Fibroblast of the conjunctiva (primary cell): ENCODE measurements at places on chromosomes 13 and 19.

DNA sequence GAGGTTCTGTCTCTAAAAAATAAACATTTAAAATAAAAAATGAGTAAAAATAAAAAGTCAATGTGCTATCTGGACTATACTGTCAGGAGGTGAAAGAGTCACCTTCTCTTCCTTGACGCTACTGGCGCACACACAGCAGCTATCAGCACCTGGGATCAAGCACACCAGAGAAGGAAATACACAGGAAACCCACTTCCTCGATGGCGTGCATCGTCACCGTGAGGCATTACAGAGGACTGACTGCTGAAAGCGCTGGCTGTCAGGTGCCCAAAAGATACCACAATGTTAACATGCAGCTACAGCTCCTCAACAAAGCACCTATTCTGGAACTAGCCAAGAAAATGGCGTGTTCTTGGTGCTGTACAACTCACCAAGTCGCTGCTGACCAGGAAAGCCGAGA lies 6.1 kb downstream of the SLC35E1 start:
- DNase-seq, result no peak

DNA sequence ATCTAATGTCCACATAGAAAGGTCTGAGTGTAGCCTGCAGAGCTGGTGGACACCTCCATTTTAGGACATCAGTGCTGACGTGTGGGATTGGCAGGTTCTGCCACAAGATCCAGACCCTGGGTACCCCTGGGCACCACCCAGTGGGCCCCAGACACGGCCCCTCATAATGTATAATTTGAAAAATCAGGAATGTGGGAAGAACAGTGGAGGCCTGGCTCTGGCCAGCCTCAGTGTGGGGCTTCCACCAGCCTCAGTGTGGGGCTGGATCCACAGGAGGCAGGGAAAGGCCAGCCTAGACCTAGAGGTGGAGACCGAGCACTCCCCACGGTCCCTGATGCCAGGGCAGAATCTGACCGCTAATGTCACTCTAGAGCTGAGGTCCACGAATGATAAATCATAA lies 150.7 kb upstream of the SOX1 start:
- DNase-seq, result no peak

DNA sequence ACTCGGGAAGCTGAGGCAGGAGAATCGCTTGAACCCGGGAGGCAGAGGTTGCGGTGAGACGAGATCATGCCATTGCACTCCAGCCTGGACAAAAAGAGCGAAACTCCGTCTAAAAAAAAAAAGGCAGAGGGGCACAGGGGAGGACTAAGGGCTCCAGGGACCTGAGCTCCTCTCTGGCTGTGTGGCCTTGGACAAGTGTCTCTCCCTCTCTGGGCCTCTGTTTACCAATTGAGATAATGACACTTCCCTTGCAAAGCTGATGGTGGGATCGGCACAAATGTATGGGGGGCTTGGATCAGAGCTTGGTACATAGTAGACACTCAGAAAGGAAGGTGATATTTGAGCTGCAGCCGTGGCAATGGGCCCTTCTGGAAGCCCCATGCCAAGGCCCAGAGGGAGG lies 11.4 kb upstream of the SPACA4 start:
- no peak for DNase-seq

DNA sequence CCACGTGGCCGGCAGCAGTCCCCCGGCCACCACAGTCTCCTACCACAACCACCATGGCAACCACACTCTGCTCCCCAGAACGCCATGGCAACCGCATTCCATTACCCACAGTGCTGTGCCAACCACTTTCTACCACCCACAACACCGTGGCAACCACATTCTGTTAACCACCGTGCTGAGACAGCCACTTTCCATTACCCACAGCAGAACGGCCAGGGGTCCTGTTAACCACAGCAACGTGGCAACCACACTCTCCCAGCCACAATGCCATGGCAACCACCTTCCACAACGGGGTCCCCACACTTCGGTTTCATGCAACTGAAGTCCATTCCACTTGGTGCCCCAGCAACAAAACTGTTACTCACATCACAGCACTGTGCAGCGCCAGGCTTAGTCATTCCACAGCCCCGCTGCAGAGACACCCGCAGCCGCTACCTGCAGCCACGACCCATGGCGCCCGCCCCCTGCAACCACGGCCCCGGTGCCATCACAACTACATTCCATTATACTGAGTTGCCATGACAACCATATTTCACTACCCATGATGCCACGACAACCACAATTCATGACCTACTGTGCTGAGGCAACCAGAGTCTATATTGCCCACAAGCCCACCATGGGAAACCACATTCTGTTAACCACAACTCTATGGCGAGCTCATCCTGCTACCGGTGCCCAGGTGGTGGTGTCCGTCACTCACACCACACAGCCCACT lies 10.0 kb downstream of the DPF1 start:
- no peak for DNase-seq

DNA sequence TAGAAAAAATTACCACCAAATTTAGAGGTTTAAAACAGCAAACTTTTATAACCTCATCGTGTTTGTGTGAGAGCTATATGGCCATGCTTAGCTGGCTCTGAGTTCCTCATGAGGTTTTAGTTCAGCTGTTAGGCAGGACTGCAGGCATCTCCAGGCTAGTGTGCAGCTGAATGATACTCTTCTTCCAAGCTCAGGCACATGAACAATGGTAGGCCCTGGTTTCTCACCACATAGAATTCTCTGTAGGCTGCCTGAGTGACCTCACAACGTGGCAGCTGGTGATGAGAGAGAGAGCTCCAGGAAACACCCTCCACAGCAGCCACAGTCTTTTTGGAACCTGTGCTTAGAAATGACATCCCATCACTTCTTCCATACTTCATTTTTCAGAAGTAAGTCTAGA lies 540.6 kb upstream of the MIR17HG start:
- DNase-seq, result no peak

DNA sequence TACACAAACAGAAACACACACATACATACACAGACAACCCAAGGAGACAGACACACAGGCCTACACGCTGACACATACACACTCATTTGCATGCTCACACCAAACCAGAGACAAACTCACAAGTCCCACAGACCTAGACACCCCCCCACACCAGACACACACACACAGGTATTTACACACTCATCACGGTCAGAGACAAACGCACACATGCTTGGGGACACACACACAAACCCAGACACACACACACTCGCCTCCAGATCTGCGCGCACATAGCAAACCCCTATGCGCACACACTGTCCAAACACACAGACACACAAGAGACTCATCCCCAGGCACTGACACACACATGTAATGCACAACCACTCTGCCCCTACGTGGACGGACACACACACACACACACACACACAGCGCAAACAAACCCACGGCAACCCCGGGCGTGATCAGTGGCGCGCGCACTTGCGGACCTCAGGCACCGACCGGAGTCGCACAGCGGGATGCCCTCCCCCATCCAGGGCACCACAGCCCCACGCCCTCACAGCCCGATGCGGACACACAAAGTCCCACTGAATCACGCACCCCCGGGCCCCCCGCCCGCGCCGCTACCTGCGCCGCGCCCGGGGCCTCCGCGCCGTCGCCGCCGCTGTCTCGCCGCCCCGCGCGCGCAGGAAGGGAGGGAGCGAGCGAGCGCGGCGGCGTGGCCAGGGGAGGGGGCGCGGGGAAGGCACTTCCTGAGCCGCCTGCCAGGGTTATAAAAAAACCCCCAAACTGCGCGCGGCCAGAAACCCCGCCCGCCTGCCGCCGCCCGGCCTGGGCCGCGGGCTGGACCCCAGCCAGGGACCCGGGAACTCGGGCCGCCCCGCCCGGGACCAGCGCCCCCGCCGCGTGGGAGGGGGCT lies at the start of gene ADAMTS10:
ADAMTS10 (minus strand) TSS at position 675 of the 895 bp plus-strand sequence. CDS start 5,005 bp downstream, outside the sequence.
- no peak for DNase-seq

- DNase-seq, result no peak
Observed at GRCh38 chr19:4319067-4319718, 14.8 kb downstream of the FSD1 start.

- no peak for DNase-seq
Observed at GRCh38 chr19:12205296-12205695, 42.4 kb downstream of the ZNF136 start.

DNA sequence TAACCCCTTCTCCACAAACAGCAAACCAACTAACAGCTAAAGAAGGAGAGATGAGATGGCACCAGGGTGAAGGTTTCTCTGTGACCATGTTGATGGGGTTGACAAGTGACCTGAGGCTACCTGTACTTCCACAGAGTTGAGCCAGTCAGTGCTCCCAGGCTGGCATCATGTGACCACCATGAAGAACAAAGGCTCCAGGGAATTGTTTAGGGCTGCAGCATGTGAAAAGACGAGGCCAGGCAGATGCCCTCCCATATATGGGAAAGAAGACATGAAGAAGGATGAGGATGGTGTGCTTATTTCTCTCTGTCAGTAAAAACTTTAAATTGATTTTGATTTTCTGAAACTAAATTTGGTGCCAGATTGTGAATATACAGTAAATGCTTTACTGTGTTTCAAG lies 220.6 kb downstream of the OLFM4 start:
- no peak for DNase-seq

DNA sequence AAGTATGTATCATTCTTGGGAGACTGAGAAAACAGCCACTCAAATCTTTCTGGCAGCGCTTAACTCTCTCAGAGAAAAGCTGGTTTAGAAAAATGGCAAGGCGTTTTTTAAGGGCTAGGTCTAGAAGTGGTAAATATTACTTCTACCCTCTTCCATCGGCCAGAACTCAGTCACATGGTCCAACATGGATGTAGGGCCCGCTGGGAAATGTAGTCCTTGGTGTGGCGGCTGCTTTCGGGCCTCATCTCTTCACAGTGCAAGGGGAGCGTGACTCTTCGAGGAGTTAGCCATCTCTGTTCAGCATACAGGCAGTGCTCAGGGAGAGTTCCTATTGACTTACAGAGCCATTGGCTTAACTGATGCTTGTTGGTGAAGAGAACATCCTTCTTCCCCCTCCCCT lies 6.3 kb downstream of the VSTM2B start:
- DNase-seq, result no peak

DNA sequence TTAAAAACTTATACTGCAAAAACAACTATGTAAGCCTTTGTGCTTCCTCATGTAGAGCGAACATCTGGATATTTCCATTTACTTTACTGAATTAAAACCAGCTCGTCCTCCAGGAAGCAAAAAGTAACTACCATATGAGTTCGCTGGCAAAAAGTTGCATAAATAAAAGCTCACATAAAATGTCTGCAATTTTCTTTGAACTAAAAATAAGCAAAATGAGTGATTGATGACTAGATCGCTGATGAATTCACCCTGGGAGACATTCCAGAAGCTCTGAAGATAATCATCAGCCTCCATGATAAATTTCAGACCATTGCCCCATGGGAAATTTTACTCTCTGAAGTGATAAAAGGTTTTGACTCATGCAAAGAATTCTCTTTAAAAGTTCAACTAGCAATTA lies 67.3 kb upstream of the SACS start:
- peak; percentile 64 for DNase-seq

- DNase-seq, result no peak
Observed at GRCh38 chr13:19681517-19681916, 48.1 kb downstream of the MPHOSPH8 start.

DNA sequence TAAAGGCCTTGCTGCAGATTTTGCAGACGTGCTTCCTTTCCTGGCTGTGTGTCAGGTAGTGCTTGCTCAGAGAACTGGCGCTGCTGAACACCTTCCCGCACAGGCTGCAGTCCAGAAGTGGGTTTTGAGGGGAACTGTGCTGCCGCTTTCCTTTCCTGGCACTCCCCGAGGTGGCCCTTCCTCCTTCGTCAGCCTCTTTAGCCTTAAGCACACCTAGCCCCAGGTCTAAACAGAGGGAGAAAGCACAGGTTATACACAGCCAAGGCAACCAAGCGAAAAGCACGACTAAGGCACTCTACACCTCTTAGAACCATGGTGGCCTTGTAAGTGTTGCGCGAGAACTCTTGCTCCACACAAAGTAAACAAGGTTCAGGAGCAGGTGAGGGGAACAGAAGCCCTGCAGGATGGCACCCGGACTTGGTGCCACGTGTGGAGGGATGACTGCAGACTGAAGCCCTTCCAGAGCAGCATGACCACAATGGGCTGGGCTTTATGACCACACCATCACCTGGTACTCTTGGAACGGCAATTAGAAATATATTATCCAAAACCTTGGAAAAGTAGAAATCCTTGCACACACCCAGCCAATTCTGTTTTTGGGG lies 23.6 kb downstream of the ZNF541 start:
- DNase-seq, result no peak

DNA sequence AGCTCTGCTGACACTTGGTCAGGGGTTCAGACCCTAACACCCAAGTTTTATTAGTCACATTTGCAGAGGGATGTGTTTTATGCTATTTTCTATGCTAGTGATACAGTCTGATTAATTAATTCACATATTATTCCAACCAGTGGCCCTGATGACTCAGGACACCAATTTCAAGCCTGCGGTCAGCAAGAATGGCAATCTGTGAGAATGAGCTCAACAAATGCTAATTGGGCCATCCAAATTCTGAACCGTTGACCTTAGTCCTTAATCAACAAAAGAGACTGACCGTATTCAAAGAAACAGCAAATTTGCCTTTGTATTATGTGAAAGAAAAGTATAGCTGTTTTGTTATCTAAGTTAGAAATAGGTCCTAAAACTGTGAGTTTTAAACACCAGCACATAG lies 9.6 kb upstream of the KL start:
- no peak for DNase-seq

GRCh38 chr13:21894091-21894490 lies 223.2 kb downstream of the FGF9 start:
- DNase-seq, result no peak

GRCh38 chr19:33501693-33502356 lies 19.8 kb downstream of the PEPD start:
- DNase-seq, result no peak

DNA sequence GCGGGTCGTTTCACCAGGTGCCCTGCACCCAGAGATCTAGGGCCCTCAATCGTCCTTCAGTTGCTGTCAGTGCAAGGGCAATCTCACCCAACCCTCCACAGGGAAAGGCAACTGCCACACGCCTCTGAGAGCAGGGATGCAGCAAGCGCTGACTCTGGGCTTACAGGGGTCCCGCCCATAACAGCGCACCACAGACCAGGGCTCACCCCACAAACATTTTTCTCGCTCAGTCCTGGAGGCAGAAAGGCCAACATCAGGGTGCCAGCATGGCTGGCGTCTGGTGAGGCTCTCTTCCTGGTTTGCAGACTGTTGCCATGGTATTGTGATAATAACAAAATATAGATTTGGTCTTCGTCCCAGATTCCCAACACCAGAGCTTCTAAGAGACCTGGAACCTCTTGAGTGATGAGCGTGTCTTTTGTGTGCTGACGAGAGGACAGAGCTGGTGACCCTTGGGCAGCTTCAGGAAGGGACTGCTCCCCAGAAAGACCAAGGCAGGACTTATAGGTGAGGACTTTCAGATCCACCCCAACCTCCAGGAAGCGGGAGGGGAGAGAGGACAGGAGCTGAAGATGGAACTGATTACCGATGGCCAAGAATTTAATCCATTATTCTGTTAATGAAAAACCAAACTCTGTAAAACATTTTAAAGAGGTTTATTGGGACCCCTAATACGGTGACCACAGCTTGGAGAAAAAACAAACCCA lies 51.3 kb downstream of the C13orf46 start:
- no peak for DNase-seq

- no peak for DNase-seq
Observed at GRCh38 chr19:18659281-18660050, 22.6 kb downstream of the KLHL26 start.
